ENCODE measurements at places on chromosomes 4 and X.

DNA sequence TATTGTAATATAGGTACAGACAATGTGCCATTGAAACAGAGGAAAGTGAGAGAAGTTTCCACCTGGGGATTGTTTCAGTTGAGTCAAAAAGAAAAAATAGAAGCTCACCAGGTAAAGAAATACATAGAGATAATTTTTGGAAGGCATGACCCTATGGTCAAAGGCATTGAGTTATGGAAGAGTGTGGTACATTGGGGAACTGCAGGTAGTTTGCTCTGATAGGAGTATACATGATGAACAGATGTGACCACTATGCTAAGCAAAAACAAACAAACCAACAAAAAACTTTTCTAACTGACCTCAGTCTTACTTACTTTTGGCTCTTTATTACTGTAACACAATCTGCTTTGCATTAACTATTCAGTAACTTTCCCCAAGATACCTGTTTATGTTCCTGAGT lies 85.9 kb downstream of the UGT8 start:
- no peak for DNase-seq

- DNase-seq: no peak
These were observed 1.4 kb downstream of the L1CAM start for GRCh38 chrX:153884590-153884989.

- DNase-seq: peak; percentile 75
These were observed 207.4 kb downstream of the TMA16 start for GRCh38 chr4:163701916-163702315.

DNA sequence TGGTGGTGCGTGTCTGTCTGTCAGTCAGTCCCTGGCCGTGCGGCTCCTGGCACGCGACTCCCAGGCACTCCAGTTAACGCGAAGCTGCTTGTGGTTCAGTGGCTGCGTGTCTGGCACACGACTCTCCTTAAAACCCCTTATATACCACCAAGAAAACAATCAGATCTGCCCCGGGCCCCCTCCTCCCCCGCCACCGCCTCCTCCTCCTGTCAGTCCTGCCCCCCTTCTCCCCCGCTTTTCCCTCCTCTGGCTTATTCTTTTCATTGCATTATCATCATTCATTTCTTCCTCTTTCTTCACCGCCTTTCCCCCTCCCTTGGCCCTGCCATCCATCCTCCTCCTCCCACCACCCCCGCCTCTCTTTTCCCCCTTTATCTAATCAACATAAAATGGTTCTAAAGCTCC lies at the start of gene NEUROG2:
TSS of gene NEUROG2 (minus strand) at position 115 of the 405 bp plus-strand sequence. CDS start 705 bp downstream, outside the sequence.
- DNase-seq: no peak

- no peak for DNase-seq
These were observed 42.0 kb downstream of the TMEM150C start for GRCh38 chr4:82519776-82520175.

DNA sequence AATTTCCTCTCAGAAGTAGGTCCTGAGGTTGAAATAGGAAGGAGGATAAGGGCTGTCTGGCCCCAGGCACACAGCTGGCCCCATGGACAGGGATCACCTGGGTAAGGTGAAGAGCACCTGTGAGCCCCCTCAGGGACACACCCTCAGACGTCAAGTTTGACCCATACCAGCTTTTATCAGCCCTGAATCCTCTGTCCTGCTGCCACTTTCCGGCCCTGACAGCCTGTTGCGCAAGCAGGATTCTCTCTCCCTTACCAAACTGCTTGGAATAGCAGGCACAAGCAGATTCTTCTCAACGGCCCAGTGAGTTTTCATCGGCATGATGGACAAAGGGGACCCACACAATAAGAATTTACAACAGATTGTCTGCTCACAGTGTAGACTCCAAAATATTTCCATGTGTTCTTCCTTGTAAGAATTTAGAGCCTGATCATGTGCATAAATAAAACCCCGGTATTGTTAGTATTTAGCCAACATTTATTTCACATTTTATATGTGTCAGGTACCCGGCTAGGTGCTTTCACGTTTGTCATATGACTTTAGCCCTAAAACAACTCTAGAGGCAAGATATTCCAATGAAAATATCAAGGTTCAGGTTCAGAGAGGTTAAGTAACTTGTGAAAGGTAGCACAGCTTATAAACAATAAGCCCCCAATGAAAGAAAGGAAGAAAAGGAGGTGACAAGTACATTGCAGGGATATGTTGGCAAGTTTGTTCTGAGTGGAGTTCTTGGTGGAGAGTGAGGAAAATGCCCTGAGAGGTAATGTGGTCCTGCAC lies 107.2 kb upstream of the KIT start:
- peak; percentile 34 for DNase-seq

Data from fibroblast of skin of right quadriceps (primary cell).